ENCODE measurements at places on chromosomes 3 and 15. TPM values are rescaled to one million over a fixed set of nuclear protein-coding genes. Genes with fewer than 3 reads are reported as not detected.

CD200R1 gene
- not detected for total RNA-seq

ATP10A gene
- total RNA-seq = 0.24 TPM

UNC13C gene
- total RNA-seq = not detected

DAZL gene
- total RNA-seq = not detected

GOLGA8B gene
- 32.7 TPM for total RNA-seq

CHRNA7 gene
- 1.2 TPM for total RNA-seq

TNNC1 gene
- 0.26 TPM for total RNA-seq

Data from epithelial cell of alveolus of lung (primary cell).